Thoracic aorta (tissue), 2 donors: ENCODE measurements at places on chromosomes 4 and X. TPM values are rescaled to one million over a fixed set of nuclear protein-coding genes. Genes with fewer than 3 reads are reported as not detected.

- no peak for DNase-seq
- H3K36me3 ChIP-seq = no peaks in the 10 kb centered on the region
- no peak overlapping the region for H3K4me3 ChIP-seq
- H3K4me1 ChIP-seq = no peaks in the 10 kb centered on the region
- no peaks in the 10 kb centered on the region for H3K27me3 ChIP-seq
Measured at GRCh38 chr4:143782521-143782920, 82.0 kb upstream of the FREM3 start.

DNA sequence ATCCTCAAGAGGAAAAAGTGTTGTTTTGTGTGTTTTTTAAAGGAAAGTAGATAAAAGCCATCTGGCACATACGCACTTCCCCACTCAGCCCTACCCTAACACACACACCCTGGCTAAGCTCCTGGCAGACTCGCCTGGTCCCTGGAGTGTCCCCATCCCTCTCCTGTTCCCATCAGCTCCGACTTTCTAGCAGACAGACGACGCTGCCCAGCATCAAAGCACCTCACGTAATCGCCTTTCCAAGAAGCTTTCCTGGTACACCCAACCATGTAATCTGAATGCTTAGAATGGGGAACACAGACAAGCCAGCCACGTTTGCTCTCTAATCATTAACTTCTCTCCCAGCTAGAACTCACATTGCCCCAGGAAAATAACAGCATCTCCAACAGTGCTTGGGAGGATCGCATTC, 116.2 kb downstream of the AFAP1 start:
- no peaks in the 10 kb centered on the region for H3K27me3 ChIP-seq
- peaks cover 4% of the 10 kb centered on the region for H3K36me3 ChIP-seq
- H3K27ac ChIP-seq = peak overlapping the region; percentile 88
- DNase-seq = no peak

- no peaks in the 10 kb centered on the region for H3K36me3 ChIP-seq
- DNase-seq = no peak
- no peak overlapping the region for H3K27ac ChIP-seq
Measured at GRCh38 chr4:78625073-78625472, 73.5 kb downstream of the ANXA3 start.

The RASL11B gene
- total RNA-seq = 5.4 TPM

The NWD2 gene
- total RNA-seq = not detected

The TMPRSS11F gene
- not detected for total RNA-seq
